ENCODE measurements at places on chromosomes 12 and 14. TPM values are rescaled to one million over a fixed set of nuclear protein-coding genes. Genes with fewer than 3 reads are reported as not detected.

RNASE7 gene
- not detected for polyA plus RNA-seq

RHEBL1 gene
- 0.37 TPM for polyA plus RNA-seq

OR10AD1 gene
- not detected for polyA plus RNA-seq

AMDHD1 gene
- 0.72 TPM for polyA plus RNA-seq

NKX2-1 gene
- polyA plus RNA-seq: not detected

GRCh38 chr14:37013078-37013477 is 159.3 kb downstream of the SLC25A21 start:
- DNase-seq: no peak

DNA sequence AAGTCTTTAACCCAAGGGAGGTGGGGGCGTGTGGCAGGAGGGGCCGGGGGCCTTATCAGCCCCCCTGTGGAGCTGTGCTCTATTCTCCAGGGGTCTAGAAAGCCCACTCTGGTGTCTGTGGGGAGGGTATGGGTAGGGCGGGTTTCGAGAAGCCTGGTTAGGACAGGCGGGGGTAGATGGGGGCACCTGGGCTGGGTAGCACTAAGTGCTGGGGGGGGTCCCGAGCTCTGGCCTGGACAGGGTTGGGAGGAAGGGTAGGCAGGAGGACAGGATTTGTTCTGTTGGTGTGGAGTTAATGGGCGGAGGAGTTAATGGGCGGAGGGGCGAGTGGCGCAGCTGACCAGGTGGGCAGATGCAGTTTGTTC is 2.0 kb downstream of the PACS2 start:
- no peak for DNase-seq

DNA sequence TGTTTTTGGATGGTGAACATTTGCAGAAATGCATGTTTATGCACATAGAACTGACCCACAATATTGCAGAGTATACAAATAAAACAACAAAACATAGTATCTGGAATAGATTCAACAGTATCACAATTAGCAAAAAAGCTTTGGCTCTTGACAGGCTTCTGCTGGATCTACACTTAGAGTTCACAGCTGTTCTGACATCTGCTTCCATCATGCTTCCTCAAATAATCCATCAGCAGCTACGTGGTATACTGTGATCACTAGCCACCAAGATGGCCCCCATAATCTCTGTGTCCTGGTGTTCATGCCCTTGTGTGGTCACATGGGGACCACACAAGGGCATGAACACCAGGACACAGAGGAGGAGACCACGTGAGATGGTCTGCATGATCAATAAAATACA is 166.6 kb upstream of the CCDC198 start:
- DNase-seq: no peak

DNA sequence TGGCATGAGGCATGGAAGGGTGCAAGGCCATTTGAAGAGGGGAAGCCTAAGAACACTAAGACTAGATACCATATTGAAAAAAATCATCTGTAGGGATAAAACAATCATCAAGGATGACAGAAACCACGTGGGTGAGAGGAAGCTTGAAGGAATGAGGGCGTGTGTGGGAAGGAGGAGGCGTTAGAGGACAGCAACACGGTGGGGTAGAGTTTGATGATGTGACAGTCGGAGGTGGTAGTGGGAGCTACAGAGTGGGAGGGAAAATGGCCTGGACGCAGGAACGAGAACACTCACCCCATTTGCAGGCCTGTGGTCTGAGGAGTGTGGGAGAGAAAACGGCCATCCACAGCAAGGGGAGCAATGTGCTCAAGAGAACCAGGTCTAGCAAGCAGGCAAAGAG is 25.4 kb upstream of the NUDT4 start:
- no peak for DNase-seq

- no peak for DNase-seq
These were observed 16.2 kb downstream of the NOXRED1 start for GRCh38 chr14:77407158-77407557.

DNA sequence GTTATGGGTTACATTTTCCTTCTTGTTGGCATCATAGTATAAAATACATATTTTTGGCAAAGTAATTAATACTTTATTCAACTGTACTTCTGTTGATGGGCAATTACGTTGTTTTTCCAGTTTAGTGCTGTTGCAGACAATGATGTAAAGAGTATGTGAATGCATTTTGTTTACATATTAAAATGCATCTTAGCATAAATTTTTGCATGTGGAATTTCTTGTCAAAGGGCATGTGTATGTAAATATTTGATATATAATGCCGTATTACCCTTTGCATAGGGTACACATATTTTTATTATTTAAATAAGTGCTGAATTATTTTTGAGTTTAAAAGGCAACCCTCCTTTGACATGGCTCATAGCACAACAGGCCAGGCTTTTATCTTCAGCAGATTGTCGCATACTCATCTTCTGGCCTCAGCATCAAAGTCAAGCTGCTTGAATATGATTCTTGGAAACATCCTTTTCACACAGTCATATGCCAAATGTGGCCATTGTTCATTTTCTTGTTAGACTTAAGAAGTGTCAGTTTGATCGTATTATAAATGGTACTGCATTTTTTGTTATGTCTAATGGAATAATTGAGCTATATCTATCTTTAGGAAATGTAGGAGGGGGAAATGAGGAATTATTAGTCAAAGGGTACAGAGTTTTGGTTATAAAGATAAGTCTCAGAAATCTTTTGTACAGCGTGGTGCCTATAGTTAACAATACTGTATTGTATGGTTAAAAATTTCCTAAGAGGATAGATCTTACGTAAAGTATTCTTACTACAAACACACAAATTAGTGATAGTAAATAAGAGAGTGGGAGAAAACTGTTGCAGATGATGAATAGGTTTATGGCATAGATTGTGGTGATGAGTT is 138.5 kb downstream of the FUT8 start:
- DNase-seq: no peak

DNA sequence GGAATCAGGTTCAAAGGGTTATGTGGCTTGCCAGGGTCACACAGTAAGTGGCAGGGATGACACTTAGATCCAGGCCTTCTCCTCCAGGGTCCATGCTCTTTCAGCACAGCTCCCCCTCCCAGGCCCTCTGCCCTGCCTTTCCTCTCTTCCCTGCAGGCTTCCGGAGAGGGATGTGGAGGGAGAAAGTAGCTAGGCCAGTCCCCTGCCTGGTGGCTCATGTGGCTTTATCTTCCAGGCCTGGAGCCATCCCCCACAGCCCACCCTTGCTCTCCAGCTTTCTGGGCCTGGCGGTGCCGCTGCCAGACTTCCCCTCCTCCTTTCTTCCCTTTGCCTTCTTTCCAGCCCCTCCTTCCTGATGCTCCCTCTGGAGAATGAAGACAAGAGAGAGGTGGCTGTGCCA is 1.7 kb downstream of the PSMB11 start:
- DNase-seq: no peak

- DNase-seq: no peak
These were observed 31.3 kb upstream of the SSTR1 start for GRCh38 chr14:38176379-38176778.

DNA sequence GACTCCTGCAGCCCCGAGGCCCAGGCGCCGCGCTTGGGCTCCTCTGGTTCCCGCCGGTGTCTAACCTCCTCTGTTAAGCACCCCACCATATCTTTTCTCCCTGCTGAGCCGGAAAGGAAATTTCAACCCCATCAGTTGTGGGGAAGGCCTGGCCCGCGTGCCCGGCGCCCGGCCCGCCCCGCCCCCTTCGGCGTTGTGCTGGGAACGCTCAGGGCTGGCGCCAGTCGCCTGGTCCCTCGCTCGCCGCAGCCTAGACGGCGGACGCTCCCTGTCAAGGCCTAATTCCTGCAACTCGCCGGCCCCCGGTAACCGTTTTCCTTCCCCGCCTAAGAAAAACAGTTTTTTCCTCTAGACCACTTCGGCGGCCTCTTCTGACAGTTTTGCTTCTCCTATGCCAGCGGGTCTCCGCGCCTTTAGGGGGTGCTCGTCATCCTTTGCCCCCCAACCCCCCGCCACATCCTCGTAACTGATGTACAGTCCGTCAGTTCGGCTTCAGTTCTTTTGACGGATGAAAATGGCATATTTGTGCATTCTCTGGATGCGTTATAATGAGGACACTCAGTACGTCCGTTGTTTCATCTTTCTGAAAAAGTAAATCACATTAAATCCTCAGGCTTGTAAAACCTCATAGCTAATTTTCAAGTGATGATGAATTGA is 506 bp upstream of the NAP1L1 start:
- DNase-seq: peak; percentile 91

GRCh38 chr12:58907391-58907790 is 12.9 kb downstream of the LRIG3 start:
- DNase-seq: no peak

- no peak for DNase-seq
These were observed 68.7 kb downstream of the RPAP3 start for GRCh38 chr12:47636908-47637780.

DNA sequence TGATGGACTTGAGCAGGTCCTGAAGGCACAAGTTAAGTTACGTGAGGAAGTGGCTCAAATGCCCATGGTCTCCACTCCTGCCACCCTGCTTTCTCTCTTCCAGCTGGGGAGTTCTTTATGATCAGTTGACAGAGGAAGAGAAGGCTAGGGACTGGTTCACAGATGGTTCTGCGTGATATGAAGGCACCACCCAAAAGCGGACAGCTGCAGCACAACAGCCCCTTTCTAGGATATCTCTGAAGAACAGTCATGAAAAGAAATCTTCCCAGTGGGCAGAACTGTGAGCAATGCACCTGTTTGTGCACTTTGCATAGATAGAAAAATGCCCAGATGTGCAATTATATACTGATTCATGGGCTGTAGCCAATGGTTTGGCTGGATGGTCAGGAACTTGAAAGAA is 162.4 kb upstream of the FSCB start:
- DNase-seq: no peak

DNA sequence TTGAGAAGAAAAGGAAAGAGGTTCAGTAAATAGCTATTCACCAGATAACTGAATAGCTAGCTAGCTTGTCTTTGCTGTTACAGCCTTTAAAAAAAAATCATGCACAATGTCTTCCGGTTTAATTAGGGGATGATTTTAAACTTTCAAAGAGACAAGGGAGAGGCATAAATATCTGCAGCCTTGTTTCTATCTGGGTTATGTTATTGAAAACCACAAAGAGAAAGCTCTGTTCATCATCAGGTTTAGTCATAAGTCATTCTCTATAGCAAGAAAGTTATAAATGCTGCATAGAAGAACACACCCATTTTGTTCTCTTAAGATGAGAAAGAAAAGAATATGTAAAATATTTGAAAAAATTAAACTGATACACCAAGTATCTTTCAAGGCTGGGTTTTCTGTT is 1046.9 kb downstream of the AACS start:
- DNase-seq: no peak

GRCh38 chr12:25872137-25872536 is 86.3 kb upstream of the RASSF8 start:
- DNase-seq: no peak

- no peak for DNase-seq
These were observed 333.7 kb downstream of the GLT1D1 start for GRCh38 chr12:129186952-129187351.

DNA sequence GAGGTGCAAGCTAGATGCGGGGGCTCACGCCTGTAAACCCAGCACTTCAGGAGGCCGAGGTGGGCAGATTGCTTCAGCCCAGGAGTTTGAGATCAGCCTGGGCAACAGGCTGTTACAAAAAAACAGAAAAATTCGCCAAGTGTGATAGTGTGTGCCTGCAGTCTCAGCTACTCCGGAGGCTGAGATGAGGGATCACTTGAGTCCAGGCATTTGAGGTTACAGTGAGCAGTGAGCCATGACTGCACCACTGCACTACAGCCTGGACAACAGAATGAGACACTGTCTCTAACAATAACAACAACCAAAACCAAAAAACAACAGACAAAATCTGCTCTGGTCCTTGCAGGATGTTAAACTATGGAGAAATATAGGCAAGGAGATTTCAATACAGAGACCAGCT is 13.9 kb downstream of the BTBD7 start:
- DNase-seq: no peak

DNA sequence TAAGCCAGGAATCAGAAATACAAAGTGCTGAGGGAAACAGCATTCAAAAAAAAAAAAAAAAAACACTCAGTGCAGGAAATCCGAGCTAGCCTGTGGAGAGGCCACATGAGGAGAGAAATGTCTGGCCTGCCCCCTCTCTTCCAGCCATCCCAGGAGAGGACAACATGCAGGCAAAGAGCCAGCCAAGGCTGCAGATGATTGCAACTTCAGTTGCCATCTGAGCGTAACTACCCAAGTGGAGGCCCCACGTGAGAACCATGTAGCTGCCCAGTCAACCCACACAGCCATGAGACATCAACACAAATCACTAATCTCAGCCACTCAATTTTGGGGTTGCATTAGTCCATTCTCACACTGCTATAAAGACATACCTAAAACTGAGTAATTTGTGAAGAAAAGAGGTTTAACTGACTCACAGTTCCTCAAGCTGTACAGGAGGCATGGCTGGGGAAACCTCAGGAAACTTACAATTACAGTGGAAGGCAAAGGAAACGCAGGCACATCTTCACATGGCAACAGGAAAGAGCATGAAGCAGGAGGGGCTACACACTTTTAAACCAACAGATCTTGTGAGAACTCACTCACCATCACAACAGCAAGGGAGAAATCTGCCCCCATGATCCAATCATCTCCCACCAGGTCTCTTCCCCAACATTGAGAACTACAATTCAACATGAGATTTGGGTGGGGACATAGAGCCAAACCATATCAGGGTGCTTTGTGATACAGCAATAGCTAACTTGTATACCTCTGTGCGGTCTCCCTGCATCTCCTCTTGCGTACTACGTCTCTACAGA is 161.1 kb downstream of the PIWIL1 start:
- DNase-seq: no peak

GRCh38 chr12:54616933-54617680 is 17.6 kb downstream of the LACRT start:
- no peak for DNase-seq

GRCh38 chr14:92259613-92260357 is 63.2 kb upstream of the SLC24A4 start:
- DNase-seq: no peak

GRCh38 chr12:19759227-19759626 is 319.9 kb downstream of the AEBP2 start:
- no peak for DNase-seq

DNA sequence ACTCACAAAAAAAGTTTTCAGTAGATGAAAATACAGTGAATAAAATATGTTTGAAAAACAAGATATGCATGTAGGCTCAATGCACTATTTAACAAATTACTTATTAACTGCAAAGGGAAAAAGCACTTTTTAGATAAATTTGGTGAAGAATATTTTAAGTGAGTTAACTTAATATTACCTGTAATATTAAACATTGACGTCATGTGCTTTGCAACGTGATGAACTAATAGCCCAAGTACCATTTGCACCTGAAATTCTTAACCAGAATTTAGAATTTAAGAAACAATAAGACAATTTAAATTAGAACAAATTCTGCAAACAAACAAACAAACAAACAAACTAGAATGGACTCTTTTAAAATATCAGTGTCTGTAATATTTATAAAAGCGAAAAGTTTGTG is 659.0 kb upstream of the NOVA1 start:
- DNase-seq: no peak

Data from heart left ventricle (tissue), 16 donors.